ENCODE measurements at places on chromosomes 6 and 20. TPM values are rescaled to one million over a fixed set of nuclear protein-coding genes. Genes with fewer than 3 reads are reported as not detected.

REM1 gene
- not detected for total RNA-seq

RANBP9 gene
- total RNA-seq = 37.7 TPM

SPTLC3 gene
- total RNA-seq = not detected

IL20RA gene
- not detected for total RNA-seq

GNAS-AS1 gene
- 1.3 TPM for total RNA-seq
